ENCODE measurements at places on chromosomes 12 and 14.

DNA sequence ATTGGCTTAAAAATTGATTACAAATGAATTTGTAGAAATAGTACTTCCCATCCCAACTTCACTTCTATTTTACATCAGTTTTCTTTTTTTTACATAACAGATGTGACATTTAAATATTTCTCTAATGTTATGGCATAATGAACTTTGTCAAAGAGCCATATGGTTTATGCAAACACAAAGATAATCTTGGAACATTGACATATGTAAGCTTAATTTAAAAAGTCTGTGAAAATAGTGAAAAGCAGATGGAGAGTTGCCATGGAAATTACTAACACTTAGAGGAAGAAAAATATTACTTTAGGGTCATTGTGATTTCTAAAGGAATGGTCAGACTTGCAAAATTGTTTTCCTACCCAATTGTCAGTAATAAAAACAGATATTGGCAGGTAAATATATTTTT is 232.4 kb downstream of the AEBP2 start:
- no peak for DNase-seq

DNA sequence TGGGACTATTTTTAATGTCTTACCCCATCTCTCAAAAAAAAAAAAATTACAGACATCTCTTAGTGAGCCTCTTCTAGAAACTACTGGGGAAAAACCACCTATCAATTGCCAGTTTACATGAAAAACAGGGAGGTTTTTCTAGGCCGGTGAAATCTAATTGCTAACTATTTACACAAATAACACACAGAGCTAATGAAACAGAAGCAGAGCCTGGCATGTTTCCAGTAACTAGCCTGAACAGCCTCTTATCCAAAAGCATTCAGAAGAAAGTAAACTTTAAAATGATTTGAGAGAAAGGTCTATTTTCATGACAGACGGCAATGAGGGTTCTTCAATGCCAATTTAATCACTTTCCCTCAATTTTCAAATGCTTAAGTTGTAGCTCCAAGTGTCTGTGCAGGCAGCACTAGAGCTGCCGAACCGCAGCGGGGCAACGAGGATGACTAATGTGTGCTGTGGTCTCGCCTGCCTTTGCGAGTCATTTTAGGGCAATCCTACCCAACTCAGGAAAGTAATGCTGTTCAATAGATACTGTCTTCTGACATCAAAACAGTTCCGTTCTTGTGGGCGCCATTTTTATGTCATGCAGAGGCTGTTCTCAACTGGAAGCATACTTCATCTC is 84.6 kb downstream of the SETD3 start:
- DNase-seq, result peak; percentile 29

DNA sequence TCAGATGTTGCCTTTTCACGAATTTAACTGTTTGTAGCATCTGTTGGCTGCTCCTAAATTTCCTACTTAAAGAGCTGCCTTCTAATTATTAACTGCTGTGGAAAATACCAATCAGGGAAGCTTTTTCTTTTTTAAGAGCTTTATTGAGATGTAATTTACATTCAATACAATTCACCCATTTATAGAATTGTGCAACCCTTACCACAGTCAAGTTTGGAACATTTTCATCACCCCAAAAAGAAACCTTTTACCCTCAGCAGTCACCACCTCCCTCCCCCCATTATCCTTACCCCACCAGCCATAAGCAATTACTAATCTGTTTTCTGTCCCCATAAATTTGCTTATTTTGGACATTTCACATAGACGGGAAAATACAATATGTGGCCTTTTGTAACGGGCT is 1.4 kb downstream of the PCNX4 start:
- DNase-seq, result no peak

DNA sequence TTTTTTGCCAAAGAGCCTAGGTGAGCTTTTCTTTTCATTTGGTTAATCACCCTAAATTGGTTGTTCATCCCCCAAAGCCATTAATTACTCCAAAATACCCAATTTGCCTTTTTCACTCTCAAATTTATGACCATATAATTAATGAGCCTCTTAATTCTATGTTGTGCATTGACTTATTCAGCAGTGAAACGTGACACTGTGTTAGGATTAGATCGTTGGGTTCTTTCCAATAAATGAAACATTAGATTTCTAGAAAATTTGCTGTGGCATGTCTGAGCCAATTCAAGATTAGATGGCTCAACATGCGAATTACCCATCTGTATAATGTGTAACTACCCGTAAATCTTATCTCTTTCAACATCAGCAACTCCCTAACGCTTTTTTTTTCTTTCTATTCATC is 273.4 kb downstream of the BMP4 start:
- DNase-seq, result no peak
